ENCODE measurements at places on chromosomes 7 and 10.

GRCh38 chr7:3806516-3806915, 505.5 kb downstream of the SDK1 start:
- no peak for DNase-seq

DNA sequence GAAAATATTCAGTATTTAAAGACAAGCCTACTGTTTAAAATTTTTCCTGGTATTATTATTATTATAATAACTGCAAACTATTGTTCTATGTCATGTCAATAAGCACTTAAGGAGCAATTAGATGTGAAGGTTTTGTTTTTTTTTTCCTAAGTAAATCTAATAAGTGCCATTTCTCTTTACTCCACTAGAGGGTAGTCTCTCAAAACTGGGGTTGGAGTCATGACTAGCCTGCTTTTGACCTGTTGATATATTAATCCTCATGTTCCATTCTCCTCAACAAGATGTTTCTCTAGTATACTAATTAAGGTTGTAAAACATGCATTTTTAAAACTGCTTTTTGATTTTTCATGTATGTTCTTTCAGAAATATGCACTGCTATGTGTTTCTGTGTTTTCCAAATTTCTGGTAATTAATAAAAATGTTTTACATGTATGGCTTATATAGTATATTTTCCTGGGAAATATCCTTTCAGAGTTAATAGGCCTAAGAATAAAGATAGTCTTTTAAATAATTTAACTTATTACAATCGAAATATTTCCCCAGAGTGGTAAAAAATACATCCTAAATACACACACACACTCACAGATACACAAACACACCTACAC, 1.0 kb upstream of the LRRN3 start:
- no peak for DNase-seq

DNA sequence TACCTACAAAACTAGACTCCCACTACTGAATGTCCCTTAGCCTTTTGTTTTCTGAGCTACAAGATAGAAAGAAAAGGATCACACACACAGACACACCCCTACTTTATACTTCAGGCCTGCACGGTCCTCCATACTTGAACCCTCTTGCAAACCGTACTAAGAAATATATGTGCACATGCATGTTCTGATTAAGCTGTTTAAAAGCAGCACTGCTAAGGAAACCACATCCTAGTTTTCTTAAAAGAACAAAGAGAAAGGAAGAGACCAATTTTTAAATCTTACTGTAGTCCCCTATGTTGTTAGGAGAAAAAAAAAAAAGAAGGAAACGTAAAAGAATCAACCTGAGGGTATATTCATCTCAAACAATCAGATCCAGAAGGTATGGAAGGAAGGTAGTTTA, 501.2 kb downstream of the PARD3 start:
- no peak for DNase-seq

DNA sequence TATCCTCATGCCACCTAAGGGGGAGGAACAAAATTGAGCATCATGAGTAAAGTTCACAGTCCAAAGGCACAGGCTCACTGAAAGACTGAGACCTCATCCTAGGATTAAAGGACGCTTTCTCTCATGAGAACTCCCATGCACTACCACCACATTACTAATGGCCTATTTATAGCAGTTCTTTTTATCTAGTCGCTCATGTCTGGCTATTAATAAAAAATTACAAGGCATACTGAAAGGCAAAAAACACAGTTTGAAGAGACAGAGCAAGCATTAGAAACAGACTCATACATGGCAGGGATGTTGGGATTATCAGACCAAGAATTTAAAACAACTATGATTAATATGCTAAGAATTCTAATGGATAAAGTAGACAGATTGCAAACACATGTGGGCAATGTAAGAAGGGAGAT, 46.0 kb upstream of the CDK13 start:
- DNase-seq = no peak

DNA sequence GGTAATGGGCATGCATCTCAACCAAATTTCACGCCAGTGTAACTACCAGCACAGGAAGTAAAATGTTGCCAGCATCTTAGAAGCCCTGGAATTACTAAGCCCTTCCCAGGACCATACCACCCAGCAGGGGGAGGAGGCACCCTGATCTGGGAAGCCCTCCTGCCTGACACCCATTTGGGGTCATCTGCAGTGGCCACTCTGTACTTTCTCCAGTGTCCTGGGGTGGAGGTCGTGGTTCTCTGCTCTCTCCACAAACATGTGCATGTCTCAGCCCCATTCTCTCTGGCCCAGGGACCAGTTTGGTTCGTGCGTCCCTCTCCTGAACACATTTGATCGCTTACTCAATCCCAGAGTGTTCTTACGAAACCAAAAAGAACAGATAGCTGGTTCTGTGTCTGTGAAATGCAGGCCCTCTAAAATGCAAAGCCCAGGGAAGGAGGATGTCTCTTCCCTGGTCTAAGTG, 9.4 kb upstream of the LRRC27 start:
- DNase-seq = no peak

Measured in activated CD8-positive, alpha-beta memory T cell treated with anti-CD3 and anti-CD28 coated beads, Interleukin-2, amount 50 U/mL, for 4 hours (primary cell).